Stimulated activated CD8-positive, alpha-beta memory T cell treated with anti-CD3 and anti-CD28 coated beads, Interleukin-12 subunit alpha, Interleukin-12 subunit beta, amount 100 ng/mL, for 1 hour (primary cell): ENCODE measurements at places on chromosomes 5 and 9.

- DNase-seq: peak; percentile 52
Observed at GRCh38 chr9:136631038-136632000, 31.4 kb upstream of the EGFL7 start.

GRCh38 chr9:91978740-91979414, 28.8 kb upstream of the ROR2 start:
- DNase-seq: no peak

GRCh38 chr9:114413861-114414301, 26.1 kb upstream of the AKNA start:
- no peak for DNase-seq

DNA sequence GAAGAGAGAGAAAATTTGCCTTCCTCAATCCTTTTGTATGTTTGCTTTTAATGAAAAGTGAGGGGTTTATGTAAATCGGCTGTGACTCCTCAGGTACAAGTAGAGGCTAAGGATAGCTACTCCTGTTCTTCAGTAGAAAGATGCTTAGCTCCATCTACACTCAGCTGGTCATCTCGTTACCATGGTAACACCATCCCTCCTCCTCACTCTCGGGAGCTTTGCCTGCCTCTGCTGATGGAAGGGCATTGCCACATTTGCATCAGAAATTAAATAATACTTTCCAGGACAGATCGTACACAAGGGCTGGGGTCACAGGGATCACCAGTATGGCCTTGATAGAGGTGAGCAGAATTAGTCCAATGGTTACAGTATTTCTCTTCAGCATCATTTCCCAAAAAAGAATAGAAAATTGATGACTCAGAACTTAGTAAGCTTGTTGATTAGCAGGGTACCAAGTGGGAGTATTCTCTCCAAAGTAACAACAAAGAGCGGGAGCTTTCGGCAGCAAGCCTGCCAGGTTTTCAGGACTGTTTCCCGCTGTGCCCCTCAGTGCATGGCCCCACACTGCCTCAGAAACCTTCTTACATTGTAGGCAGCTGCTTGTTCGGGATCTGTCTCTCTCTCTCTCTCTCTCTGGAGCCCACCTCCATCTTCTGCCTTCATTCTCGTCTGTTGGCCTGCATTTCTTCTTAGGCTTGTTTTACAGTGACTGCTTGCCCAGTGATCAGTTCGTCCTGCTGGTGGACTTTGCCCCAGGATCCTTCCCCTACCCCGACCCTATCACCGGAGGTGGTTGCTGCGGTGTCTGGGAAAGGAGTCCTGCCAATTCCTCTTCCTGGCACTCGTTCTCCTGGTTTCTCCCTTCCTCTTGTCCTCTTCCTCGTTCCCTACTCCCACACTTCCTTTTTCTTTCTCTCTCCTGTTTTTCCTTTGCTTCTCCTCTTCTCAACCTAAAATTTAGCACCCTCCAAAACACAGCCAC, 51.9 kb upstream of the SNAPC3 start:
- DNase-seq: no peak
